ENCODE measurements at places on chromosomes 7 and 10. TPM values are rescaled to one million over a fixed set of nuclear protein-coding genes. Genes with fewer than 3 reads are reported as not detected.

CREM gene
- 36.8 TPM for total RNA-seq

CNNM1 gene
- 21.9 TPM for total RNA-seq

WIPF3 gene
- total RNA-seq = 0.62 TPM

ZP3 gene
- total RNA-seq = 17.6 TPM

HABP2 gene
- total RNA-seq = 0.12 TPM

IL15RA gene
- 2.8 TPM for total RNA-seq

SHTN1 gene
- 24.8 TPM for total RNA-seq

LRRC4 gene
- total RNA-seq = not detected

NME8 gene
- total RNA-seq = not detected
